ENCODE measurements at places on chromosomes 4 and X.

- no peak for DNase-seq
Measured at GRCh38 chr4:128917781-128918180, 108.3 kb downstream of the JADE1 start.

GRCh38 chrX:3425031-3425430, 78.6 kb upstream of the MXRA5 start:
- no peak for DNase-seq

- DNase-seq = no peak
Measured at GRCh38 chr4:62070291-62070852, 870.2 kb downstream of the ADGRL3 start.

GRCh38 chr4:184664445-184665210, 15.1 kb downstream of the PRIMPOL start:
- no peak for DNase-seq

DNA sequence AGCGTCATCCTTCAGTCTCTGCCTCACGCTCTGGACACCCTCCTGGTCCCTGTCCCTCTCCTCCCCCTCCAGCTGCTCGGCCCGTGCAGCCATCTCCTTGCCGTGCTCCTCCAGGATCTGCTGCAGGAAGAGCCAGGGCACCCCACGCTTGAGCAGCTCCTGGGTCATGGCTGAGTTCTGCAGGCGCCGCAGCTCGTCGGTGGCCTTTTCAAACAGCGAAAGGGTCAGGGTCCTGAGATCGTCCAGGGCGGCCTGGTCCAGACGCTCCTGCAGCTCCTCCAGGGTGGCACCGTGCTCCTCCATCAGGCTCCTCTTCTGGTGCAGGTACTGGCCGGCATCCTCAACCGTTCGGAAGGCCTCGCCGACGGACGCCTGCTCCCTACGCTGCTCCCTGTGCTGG, 85.8 kb downstream of the EVC2 start:
- DNase-seq = no peak

All from T-helper 22 cell (primary cell).